H9 (cell line): ENCODE measurements at places on chromosomes 7 and 10. TPM values are rescaled to one million over a fixed set of nuclear protein-coding genes. Genes with fewer than 3 reads are reported as not detected.

The C7orf33 gene
- not detected in 2 replicates for total RNA-seq

The ZNRF2 gene
- total RNA-seq = 16.5 and 17.1 TPM in 2 replicates

The GPR26 gene
- total RNA-seq = 0.07 and 0.09 TPM in 2 replicates

The BMI1 gene
- 5.3 and 6.8 TPM in 2 replicates for total RNA-seq

The NUPR2 gene
- not detected in 2 replicates for total RNA-seq

The FAM25C gene
- not detected in 2 replicates for total RNA-seq

The PTPRZ1 gene
- 69.5 and 74.2 TPM in 2 replicates for total RNA-seq

The ADAM8 gene
- total RNA-seq = 4.5 and 5.4 TPM in 2 replicates

The SFTPA2 gene
- total RNA-seq = not detected in 2 replicates

The SPDYE9 gene
- total RNA-seq = not detected in 2 replicates

The CALCR gene
- total RNA-seq = 0.44 and 0.52 TPM in 2 replicates

The FGFR2 gene
- 133 and 135 TPM in 2 replicates for total RNA-seq

The MKI67 gene
- total RNA-seq = 99.0 and 108 TPM in 2 replicates

The AZGP1 gene
- total RNA-seq = 0.24 TPM in 1 of 2 replicates, not detected in the other

The TMEM139 gene
- 0.85 and 1.1 TPM in 2 replicates for total RNA-seq

The GNAT3 gene
- not detected in 2 replicates for total RNA-seq

The ATXN7L1 gene
- 22.0 and 24.3 TPM in 2 replicates for total RNA-seq

The EPHB6 gene
- total RNA-seq = 9.7 and 11.6 TPM in 2 replicates

The ADIRF gene
- total RNA-seq = not detected in 2 replicates

The PRKCQ gene
- 11.8 and 12.1 TPM in 2 replicates for total RNA-seq

The LRRC4 gene
- total RNA-seq = 10.4 and 14.3 TPM in 2 replicates

The RNF148 gene
- total RNA-seq = 0.29 and 0.39 TPM in 2 replicates

The NPY4R gene
- not detected in 2 replicates for total RNA-seq

The ZP3 gene
- 1.3 TPM in 2 replicates for total RNA-seq

The TUBAL3 gene
- not detected in 2 replicates for total RNA-seq

The ARMC3 gene
- 0.09 and 0.37 TPM in 2 replicates for total RNA-seq

The ADAMTS14 gene
- 1.6 and 1.9 TPM in 2 replicates for total RNA-seq

The ELMO1 gene
- total RNA-seq = 7.8 TPM in 2 replicates
